ENCODE measurements at places on chromosomes 4 and X. TPM values are rescaled to one million over a fixed set of nuclear protein-coding genes. Genes with fewer than 3 reads are reported as not detected.

EOLA1 gene
- 10.5 TPM for total RNA-seq

AKAP4 gene
- not detected for total RNA-seq

ADH7 gene
- not detected for total RNA-seq

SLC49A3 gene
- total RNA-seq, result 0.11 TPM

TSPAN6 gene
- 18.3 TPM for total RNA-seq

VEGFC gene
- 80.3 TPM for total RNA-seq

TRPC5OS gene
- not detected for total RNA-seq

DKK2 gene
- total RNA-seq, result 0.32 TPM

HTR2C gene
- total RNA-seq, result not detected

P2RY4 gene
- not detected for total RNA-seq
